ENCODE measurements at places on chromosomes 16 and 17.

DNA sequence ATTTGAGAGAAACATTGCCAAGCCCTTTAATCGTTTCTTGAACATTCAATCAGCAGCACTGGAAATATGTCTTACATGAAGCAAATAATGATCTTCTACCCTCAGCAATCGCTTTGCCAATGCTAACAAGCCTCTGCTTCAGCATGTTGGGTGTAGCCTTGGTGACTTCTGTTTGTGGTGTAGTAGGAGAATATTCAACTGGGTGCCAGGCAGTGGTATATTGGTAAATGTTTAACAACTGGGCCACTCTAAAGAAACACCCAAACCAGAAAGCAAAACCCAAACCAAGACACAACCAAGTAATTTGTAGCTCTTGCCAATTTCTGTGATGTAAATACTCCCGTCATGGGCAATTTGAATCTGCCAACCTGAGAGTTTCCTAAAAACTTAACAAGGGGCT, 9.7 kb downstream of the CDH13 start:
- no peak for DNase-seq

DNA sequence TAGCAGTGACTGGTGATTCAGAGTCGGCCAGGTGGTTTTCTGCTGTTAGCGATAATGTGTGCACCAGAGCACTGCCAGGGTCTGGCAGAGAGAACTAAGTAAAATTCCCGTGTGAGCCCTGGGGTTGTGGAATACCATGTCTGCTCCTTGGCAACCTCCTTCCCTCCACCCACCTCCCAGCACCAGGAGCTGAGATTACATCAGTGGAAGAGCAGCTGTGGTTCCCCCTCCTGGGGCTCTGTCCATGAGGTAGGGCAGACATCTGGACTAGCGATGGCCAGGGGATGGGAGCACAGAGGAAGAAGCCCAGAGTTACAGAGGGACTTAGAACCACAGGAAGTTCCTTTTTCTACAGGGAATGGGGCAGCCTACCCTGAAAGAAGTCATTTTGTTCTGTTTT, 15.8 kb downstream of the CLEC10A start:
- no peak for DNase-seq

- DNase-seq: no peak
Measured at GRCh38 chr17:29190592-29191207, 10.5 kb upstream of the MYO18A start.

DNA sequence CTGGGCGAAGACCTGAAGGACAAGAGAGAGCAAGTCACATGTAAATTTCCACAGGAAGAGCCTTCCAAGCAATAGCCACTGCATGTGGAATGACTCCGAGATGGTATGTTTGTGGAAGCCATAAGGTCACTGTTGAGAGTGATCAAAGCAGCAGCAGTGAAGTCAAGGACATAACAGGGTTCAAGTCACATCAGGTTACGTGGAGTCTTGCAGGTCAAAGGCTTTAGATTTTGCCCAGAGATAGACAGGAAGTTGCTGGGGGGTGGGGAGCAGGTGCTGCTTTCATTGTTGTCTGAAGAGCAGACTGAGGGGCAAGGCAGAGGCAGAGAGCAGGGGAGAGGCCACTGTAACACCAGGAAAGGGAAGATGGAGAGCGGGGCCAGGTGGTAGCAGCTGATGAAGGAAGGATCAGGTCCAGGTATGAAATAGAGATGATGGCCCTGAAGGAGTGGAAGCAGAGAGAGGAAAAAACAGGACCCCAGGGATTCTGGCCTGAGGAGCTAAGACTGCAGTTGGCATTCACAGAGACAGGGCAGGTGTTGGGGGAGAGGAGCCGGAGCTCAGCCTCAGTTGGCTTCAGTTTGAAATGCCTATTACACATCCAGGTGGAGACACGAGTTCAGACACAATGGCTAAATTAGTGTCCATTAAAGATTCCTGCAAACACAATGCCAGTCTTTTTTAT, 129.3 kb upstream of the AXIN2 start:
- DNase-seq: no peak

GRCh38 chr17:47603830-47604597, 45.7 kb upstream of the KPNB1 start:
- DNase-seq: no peak

GRCh38 chr16:83802135-83802534, 5.6 kb upstream of the HSBP1 start:
- no peak for DNase-seq

DNA sequence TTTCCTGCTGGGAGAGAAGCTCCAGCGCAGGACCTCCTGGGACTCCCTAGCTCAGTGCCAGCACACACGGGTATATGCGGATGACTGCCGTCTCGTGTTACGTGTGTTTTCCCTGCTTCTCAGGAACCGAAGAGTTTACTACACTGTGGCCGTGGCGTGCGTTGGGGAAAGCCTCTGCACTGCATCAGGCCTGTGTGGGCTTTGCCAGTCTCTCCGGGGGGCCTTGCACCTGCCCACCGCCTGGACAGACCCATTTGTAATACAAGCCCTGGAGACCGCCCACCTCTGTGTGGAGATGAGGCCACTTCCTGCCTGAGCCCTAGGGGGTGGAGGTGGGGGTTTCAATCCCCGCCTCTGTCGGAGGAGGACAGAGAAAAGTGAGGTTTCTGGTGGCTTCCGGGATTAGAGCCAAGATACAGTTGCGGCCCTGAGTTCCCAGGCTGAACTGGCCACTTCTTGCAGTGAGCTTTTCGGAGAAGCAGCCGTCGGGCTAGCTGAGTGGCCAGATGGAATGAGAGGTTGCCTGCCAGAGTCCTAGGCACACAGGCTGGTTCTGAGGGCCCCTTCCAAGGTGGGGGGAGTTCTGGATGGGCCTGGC, 43.4 kb upstream of the GSE1 start:
- no peak for DNase-seq

- DNase-seq: no peak
Measured at GRCh38 chr16:8631373-8631772, 9.9 kb downstream of the METTL22 start.

DNA sequence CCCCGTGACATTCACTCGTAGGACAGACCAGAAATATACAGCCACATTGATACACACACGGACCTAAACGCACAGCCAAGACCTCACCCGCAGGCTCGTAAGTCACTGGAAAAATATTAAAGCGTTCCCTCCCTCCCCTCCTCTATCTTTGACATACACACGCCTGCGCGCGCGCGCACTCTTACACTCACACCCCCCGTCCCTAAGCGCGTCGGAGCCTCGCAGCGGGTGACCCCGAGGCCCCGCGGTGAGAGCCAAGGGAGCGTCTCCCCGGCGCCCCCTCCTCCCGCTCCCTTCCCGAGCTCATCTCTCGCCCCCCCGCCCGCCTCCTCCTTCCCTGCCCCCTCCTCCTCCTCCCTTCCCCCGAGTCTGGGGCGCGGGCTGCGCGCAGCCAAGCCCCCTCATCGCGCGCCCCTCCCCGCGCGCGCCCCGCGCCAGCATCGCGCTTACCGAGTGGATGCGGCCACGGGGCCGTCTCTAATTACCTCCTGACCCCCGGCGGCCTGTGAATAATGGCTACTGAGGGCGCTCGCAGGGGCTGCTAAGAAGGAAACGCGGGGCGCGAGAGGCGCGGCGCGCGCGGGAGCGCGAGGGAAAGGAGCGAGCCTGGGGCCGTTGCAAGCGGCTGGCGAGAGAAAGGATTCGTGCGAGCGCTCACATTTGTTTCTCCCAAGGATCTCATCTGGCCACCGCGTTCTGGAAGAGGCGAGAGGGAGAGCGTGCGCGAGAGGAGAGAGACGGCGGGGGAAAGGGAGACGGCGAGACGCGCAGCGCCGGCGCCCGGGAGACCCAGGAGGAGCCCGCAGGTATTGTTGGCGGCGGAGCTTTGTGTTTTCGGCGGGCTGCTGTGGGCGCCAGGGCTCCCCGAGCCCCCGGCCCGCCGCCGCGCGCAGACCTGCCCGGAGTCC, 42.4 kb downstream of the RAI1 start:
- no peak for DNase-seq

- no peak for DNase-seq
Measured at GRCh38 chr16:46916980-46917379, 32.8 kb downstream of the GPT2 start.

- DNase-seq: no peak
Measured at GRCh38 chr16:51666821-51667220, 515.8 kb upstream of the SALL1 start.

DNA sequence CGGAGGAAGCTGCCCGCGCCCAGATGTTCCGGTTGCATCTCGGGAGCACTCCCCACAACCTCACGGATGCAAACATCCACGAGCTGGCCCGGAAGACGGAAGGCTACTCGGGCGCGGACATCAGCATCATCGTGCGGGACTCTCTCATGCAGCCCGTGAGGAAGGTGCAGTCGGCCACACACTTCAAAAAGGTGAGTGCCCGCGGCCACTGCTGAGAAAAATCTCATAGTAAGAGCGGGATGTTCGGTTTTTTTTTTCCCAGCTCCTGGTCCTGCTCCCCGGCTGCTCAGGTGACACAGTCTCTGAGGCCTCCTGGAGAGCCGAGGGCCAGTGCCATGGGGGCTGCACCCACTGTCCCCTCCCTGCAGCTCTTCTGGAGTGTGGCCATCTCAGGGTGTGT, 9.3 kb downstream of the PDF start:
- DNase-seq: peak; percentile 53

- no peak for DNase-seq
Measured at GRCh38 chr17:39123627-39124026, 27.8 kb downstream of the PLXDC1 start.

- no peak for DNase-seq
Measured at GRCh38 chr16:8647721-8648318, 26.3 kb downstream of the METTL22 start.
